ENCODE measurements at places on chromosomes 6 and 20.

- no peak overlapping the region for H3K4me3 ChIP-seq
- DNase-seq = no peak
- no peak overlapping the region for H3K27ac ChIP-seq
These were observed 77.1 kb downstream of the CDYL start for GRCh38 chr6:4853349-4853748.

DNA sequence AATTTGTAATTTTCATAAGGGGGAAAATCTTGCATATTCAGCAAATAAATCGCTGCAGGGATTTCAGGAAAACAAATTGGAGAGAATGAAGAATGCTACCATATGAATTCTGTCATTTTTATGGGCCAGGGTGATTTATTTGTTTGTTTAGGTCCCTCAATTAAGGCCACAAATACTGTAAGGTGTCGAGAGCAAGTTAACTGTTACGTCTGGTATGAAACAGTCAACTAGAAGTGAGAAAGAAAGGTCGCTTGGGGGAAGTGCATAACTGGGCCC, 166.9 kb upstream of the TSHZ2 start:
- no peaks in the 10 kb centered on the region for H3K36me3 ChIP-seq
- no peak for DNase-seq
- no peaks in the 10 kb centered on the region for H3K4me1 ChIP-seq

DNA sequence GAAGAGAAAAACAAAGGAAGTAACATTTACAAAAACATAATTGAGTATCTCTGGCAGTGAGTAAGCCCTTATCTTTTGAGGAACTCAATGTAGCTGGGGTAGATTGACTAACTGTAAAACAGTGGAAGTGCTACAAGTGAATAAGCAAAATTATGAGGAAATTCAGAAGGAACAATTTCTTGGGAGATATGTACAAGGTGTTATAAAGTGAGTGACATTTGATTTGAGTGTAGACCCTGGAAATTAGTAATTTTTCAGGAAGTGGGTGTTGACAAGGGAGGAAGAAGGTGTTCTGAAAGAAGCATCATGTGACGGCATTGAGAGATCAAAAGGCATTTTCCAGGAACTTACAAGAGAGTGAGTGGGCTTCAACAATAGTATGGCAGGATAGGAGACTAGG, 22.2 kb downstream of the XRN2 start:
- H3K27me3 ChIP-seq = no peaks in the 10 kb centered on the region
- peak overlapping the region; percentile 69 for H3K27ac ChIP-seq
- peaks cover 43% of the 10 kb centered on the region for H3K36me3 ChIP-seq
- peak overlapping the region; percentile 32 for H3K4me3 ChIP-seq

GRCh38 chr6:138261116-138261780, 43.0 kb upstream of the PBOV1 start:
- H3K4me3 ChIP-seq = no peak overlapping the region
- no peak for DNase-seq
- no peaks in the 10 kb centered on the region for H3K36me3 ChIP-seq
- H3K4me1 ChIP-seq = no peaks in the 10 kb centered on the region
- H3K27ac ChIP-seq = no peak overlapping the region

GRCh38 chr20:53660947-53661381, 67.3 kb upstream of the ZNF217 start:
- H3K27me3 ChIP-seq = no peaks in the 10 kb centered on the region
- H3K4me1 ChIP-seq = peaks cover 66% of the 10 kb centered on the region
- no peaks in the 10 kb centered on the region for H3K36me3 ChIP-seq
- H3K27ac ChIP-seq = peak overlapping the region; percentile 62
- DNase-seq = peak; percentile 27

GRCh38 chr6:161658211-161658610, 384.4 kb upstream of the AGPAT4 start:
- no peaks in the 10 kb centered on the region for H3K4me1 ChIP-seq
- DNase-seq = no peak
- H3K27me3 ChIP-seq = no peaks in the 10 kb centered on the region
- H3K4me3 ChIP-seq = no peak overlapping the region

GRCh38 chr6:116064666-116065065, 4.0 kb upstream of the FRK start:
- H3K27me3 ChIP-seq = peaks cover 11% of the 10 kb centered on the region
- no peaks in the 10 kb centered on the region for H3K4me1 ChIP-seq
- no peak for DNase-seq
- H3K27ac ChIP-seq = no peak overlapping the region
- H3K4me3 ChIP-seq = no peak overlapping the region
- H3K36me3 ChIP-seq = no peaks in the 10 kb centered on the region

GRCh38 chr6:36025260-36025931, 955 bp upstream of the SLC26A8 start:
- H3K4me1 ChIP-seq = peaks cover 23% of the 10 kb centered on the region
- no peak overlapping the region for H3K4me3 ChIP-seq
- H3K27me3 ChIP-seq = peaks cover 23% of the 10 kb centered on the region
- H3K36me3 ChIP-seq = peaks cover 5% of the 10 kb centered on the region
- H3K27ac ChIP-seq = no peak overlapping the region

DNA sequence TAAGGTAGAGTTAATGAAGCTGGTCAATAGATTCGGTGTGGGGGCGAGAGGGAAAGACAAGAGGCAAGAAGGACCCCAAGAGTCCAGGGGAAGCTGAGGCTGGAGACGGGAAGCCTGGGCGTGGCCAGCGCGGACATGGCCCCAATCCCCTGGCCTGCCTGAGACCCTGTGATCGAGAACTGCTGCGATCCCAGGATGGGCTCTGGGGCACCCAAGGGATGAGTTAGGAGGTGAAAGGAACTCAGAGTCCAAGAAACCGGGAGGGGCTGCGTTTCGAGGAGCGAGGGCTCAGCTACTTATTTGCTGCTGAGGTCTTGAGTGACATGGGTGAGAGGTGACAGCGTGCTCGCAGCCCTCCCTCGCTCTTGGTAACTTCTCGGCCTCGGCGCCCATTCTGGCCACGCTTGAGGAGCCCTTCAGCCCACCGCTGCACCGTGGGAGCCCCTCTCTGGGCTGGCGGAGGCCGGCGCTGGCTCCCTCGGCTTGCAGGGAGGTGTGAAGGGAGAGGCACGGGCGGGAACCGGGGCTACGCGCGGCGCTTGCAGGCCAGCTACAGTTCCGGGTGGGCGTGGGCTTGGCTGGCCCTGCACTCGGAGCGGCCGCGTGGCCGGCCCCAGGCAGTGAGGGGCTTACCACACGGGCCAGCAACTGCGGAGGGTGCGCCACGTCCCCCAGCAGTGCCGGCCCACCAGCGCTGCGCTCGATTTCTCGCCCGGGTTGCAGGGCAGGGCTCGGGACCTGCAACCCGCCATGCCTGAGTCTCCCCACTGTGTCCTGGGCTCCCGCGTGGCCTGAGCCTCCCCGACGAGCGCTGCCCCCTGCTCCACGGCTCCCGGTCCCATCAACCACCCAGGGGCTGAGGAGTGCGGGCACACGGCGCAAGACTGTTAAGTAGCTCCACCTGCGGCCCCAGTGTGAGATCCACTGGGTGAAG, 58.2 kb downstream of the IRF4 start:
- peaks cover 3% of the 10 kb centered on the region for H3K36me3 ChIP-seq
- DNase-seq = no peak
- H3K27ac ChIP-seq = no peak overlapping the region

GRCh38 chr20:6590891-6591637, 176.4 kb upstream of the BMP2 start:
- no peaks in the 10 kb centered on the region for H3K27me3 ChIP-seq
- H3K4me1 ChIP-seq = no peaks in the 10 kb centered on the region
- no peak overlapping the region for H3K27ac ChIP-seq

- no peaks in the 10 kb centered on the region for H3K4me1 ChIP-seq
These were observed 8.6 kb upstream of the YTHDF1 start for GRCh38 chr20:63224412-63225081.

- no peak for DNase-seq
- H3K4me3 ChIP-seq = no peak overlapping the region
- H3K27me3 ChIP-seq = no peaks in the 10 kb centered on the region
- H3K36me3 ChIP-seq = no peaks in the 10 kb centered on the region
- H3K27ac ChIP-seq = no peak overlapping the region
- H3K4me1 ChIP-seq = peaks cover 23% of the 10 kb centered on the region
These were observed 55.9 kb upstream of the UBR2 start for GRCh38 chr6:42507901-42508300.

GRCh38 chr20:38164624-38165088, 414 bp downstream of the TGM2 start:
- no peak overlapping the region for H3K27ac ChIP-seq
- peaks cover 24% of the 10 kb centered on the region for H3K27me3 ChIP-seq
- no peak overlapping the region for H3K4me3 ChIP-seq
- no peak for DNase-seq
- no peaks in the 10 kb centered on the region for H3K36me3 ChIP-seq

- no peak for DNase-seq
- no peak overlapping the region for H3K27ac ChIP-seq
- no peaks in the 10 kb centered on the region for H3K36me3 ChIP-seq
- no peaks in the 10 kb centered on the region for H3K4me1 ChIP-seq
- no peak overlapping the region for H3K4me3 ChIP-seq
These were observed 57.5 kb upstream of the SNRPB2 start for GRCh38 chr20:16672299-16672698.

Data from activated naive CD8-positive, alpha-beta T cell treated with anti-CD3 and anti-CD28 coated beads, Interleukin-2, amount 50 U/mL, for 24 hours (primary cell).